NCI-H2171 treated with DMSO at 0.1 percent for 48 hours (cell line): ENCODE measurements at places on chromosomes 7 and 10.
A peak's percentile ranks its signal among the peaks of the same experiment; 100 is the strongest.

DNA sequence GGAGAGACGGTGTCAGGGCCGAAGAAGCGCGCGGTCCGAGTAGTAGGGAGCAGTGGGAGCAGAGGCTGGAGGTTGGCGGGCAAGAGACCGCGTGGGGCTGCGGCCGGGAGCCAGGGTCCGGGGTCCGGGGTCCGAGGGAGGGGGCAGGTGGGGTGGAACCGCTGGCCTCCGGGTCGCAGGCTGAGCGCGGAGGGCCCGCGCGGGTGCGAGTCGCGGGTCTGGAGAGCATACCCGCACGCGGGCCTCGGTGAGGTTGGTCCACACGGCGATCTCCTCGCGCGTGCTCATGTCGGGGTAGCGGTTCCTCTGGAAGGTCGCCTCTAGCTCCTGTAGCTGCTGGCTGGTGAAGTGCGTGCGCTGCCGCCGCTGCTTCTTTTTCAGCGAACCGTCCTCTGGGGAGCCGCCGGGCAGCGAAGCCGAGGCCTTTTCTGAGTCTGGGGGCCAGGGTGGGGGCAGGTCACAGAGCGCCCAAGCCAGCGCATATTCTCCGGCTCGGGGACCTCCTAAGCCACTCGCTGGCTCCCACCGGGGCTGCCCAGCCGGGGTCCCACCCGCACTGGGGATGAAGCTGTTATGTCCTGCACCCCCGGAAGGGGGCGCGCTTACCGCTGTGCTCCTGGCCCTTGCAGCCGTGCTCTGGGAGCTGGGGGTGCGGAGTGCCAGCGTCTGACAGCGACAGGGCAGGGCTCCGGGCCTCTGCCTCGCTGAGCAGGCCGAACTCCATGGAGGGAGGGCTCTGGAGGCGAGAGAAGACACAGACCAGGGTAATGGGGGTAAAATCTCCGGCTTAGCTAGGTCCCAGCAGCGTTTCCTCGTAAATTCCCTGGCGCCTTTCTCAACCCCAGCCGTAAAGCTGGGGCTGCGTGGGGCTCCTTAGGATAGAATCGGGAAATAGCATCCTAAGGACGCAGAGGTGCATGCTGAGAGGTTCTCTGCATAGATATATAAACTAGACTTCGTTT lies 5.5 kb downstream of the ELOVL3 start:
- DNase-seq, result peak; percentile 34

DNA sequence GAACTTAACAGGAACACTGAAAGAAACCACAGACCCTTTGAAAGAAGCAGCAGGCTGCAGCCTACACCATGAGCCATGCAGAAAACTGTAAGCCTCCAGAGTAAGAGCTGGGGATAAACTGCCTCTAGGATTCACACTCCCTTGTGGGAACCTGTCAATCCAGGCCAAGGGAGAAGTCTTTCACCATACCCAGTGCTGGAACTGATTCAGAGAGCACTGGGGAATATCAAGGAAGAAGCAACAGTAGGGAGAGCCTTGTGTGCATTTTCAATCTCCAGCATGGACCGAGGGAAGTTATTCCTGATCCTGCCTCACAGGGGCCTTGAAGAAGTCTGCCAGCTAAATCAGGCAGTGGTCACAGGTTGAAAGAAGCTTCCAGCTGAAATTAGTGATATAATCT lies 282.2 kb downstream of the AGMO start:
- DNase-seq, result no peak

DNA sequence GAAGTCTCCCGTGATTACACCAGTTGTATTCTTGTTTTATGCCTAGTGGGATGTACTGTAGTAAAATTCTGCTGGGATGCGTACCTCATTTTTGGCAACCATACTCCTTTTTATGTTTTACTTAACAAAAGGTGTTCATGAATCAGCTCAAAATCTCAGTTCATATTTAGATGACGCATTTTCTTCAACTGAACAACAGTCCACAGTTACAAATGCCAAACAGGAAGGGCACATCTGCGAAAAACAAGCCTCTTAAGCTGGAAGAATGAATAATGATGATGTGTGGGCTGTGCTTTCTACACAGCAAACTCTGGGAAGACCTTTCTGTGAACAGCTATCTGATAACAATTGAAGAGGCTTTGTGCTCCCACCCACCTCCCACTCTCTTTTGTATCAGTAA lies 68.4 kb upstream of the NRBF2 start:
- DNase-seq, result no peak

GRCh38 chr10:93216341-93216985 lies 142.8 kb downstream of the CYP26A1 start:
- DNase-seq, result no peak
